ENCODE measurements at places on chromosomes 2 and 18.

GRCh38 chr2:43774617-43775016 lies 778 bp downstream of the DYNC2LI1 start:
- DNase-seq = no peak

- DNase-seq = no peak
These were observed 437.3 kb upstream of the NRP2 start for GRCh38 chr2:205245001-205245400.

DNA sequence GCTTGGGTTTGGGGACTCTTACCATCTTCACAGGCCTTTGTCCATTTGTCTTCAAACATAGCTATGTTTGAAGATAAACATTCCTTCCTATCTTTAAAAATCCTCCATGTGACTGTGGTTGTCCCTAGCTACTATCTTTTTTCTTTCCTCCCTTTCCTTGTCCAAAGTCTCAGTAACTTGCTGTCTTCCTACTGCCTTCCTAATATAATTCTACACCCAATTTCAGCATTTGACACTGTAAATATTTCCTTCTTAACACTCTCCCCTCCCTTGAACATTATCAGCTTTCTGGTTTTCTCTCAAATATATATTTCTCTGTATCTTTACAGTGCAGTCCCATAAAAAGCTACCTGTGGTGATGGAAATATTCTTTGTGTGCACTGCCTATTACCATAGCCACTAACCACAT lies 5.3 kb upstream of the SP3 start:
- no peak for DNase-seq

- no peak for DNase-seq
These were observed 236.1 kb downstream of the GCA start for GRCh38 chr2:162579986-162580385.

- DNase-seq = peak; percentile 69
These were observed 106.9 kb downstream of the FBXO15 start for GRCh38 chr18:74040459-74041332.

DNA sequence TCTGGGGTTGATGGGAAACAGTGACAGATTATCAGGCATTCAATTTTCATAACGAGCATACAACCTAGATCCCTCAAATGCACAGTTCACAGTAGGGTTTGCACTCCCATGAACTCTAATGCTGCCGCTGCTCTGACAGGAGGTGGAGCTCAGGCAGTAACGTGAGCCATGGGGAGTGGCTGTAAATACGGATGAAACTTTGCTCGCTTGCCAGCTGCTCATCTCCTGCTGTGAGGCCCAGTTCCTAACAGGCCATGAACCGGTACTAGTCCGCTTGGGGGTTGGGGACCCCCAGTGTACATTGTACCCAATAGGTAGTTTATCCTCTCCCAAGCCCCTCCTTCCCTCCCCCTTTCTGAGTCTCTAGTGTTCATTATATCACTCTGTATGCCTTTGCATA lies 94.6 kb downstream of the PTH2R start:
- DNase-seq = no peak

GRCh38 chr18:76460482-76460881 lies 34.6 kb downstream of the ZNF516 start:
- no peak for DNase-seq

GRCh38 chr2:232349546-232349945 lies 29.0 kb upstream of the ALPP start:
- no peak for DNase-seq

DNA sequence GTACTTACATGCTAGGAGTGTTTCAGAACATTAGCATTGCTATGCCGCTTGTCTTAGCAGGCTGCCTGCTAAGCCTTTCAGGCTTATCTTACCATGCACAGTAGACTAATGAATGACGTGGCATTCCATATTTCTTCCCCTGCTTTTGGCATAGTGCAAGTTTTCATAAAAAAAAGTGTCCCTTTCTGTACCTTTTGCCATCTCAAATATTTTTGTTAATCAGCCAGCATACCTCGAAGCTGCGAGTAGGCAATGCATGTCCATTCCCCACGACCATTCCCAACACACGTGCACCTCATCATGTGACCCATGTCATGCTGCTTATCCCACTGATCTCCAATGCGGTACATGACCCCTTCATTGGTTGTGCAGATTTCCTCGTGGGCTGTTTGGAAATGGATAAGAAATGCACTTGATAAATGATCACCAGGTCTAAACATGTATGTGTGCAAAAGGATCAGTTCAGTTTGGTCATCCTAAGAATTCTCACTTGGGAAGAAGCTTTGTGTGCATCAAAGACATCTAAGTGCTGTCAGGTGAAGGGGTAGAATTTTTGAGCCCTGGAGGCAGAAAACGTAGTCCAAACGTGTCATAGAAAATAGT lies 13.9 kb downstream of the FN1 start:
- DNase-seq = no peak

GRCh38 chr2:191109888-191110287 lies 40.9 kb downstream of the STAT4 start:
- DNase-seq = no peak

- no peak for DNase-seq
These were observed 101.7 kb upstream of the SP3 start for GRCh38 chr2:174066871-174067270.

DNA sequence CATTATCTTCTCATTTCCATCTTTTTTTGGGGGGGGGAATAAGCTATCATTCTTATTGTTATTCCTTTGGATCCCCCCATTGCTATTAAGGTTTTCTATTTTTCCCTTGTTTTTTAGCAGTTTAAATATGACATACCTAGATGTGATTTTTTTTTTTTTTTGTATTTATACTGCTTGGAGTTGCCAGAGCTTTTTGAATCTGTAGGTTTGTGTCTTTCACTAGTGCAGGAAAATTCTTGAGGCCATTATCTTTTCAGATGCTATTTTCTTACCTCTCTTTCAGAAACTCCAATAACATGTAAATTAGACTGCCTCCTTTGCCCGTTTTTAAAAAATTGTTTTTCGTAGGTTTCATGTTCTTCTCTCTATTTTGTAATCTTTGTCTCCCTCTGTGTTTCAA lies 88.6 kb downstream of the WDR7 start:
- DNase-seq = no peak

DNA sequence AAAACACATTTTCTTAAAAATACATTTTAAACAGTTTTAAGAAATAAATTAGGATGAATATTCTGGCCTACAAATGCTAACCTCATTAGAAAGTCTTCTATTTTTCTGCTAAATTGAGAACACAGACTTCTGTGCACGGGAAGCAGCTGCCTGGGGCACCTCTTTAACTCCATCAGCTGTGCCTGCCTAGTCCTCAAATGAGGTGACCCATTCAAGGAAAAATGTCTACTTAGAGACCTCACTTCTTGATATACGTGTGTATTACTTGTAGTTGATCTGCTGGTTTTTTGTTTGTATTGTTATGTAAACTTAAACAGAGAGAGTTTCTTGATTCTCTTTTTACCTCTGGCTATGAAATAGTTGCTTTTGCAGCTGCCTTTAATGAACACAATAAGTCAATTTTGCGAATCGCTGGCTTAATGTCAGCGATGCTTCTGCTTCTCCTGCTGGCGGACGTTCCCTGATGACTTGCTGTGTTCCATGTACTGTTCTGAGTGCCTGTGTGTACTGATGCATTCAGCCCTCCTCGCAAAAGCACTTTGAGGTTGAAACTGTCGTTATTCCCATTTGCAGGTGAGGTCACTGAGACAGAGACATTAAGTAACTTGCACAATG lies 88.7 kb upstream of the TXNDC2 start:
- no peak for DNase-seq

DNA sequence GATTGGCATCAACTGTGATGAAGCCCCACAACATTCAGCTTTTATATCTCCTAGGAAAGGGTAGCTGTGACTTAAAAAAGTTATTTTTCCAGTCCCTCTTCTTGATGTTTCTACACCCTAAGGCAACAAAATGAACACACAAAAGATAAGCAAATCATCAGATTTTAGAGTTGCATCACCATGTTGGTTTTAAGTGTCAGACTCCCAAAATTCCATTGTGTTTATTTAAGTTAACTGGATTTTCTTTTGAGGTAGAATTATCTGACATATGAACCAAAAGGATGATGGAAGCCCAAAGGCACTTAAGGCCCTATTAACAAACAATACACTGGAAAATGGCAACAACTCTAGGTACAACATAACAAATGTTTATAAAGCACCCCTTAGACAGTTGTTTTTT lies 261.7 kb upstream of the SLC39A10 start:
- no peak for DNase-seq

GRCh38 chr2:95345081-95345562 lies 48.0 kb downstream of the KCNIP3 start:
- no peak for DNase-seq
